Left renal pelvis (tissue), 4 donors: ENCODE measurements at places on chromosomes 6 and 20. TPM values are rescaled to one million over a fixed set of nuclear protein-coding genes. Genes with fewer than 3 reads are reported as not detected.

DNA sequence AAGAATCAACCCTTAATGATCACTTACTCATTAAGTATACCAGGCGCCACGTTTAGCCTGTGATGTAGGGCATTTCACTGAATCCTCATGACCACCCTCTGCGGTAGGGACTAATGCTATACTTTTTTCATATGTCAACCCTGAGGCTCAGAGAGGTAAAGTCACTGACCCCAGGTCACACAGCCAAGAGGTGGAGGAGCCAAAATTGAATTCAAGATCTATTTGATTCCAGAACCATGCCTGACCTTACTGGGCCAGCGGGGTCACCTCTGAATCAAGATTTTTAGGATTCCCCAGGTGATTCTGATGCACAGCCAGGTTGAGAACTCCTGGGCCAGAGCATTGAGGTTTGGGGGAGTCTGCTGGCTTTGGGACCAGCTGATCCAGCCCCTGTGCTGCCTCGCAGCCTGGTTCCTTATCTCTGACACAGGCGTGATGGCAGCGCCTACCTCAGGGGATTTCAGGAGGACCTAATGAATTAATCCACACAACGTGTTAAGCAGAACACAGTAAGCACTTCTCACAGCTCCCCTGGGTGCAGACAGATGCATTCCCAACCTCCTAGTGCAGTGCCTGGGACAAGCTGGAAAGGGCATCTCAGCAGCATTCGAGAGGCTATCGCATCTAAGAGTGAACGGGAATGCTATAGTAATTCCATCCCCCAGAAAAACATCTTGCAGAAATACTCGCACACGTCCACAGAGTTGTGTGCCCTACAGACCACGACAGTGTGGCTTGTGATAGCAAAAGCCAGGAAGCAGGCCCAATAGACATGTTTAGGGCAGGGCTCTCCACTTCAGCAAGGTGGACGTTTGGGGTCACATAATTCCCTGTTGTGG lies 101.4 kb upstream of the PTPN1 start:
- no peak for DNase-seq

PPP1R14C gene
- 0.81 TPM for polyA plus RNA-seq

- no peak for DNase-seq
Observed at GRCh38 chr20:3248167-3248992, 9.4 kb upstream of the SLC4A11 start.

GLP1R gene
- 0.84 TPM for polyA plus RNA-seq

DNA sequence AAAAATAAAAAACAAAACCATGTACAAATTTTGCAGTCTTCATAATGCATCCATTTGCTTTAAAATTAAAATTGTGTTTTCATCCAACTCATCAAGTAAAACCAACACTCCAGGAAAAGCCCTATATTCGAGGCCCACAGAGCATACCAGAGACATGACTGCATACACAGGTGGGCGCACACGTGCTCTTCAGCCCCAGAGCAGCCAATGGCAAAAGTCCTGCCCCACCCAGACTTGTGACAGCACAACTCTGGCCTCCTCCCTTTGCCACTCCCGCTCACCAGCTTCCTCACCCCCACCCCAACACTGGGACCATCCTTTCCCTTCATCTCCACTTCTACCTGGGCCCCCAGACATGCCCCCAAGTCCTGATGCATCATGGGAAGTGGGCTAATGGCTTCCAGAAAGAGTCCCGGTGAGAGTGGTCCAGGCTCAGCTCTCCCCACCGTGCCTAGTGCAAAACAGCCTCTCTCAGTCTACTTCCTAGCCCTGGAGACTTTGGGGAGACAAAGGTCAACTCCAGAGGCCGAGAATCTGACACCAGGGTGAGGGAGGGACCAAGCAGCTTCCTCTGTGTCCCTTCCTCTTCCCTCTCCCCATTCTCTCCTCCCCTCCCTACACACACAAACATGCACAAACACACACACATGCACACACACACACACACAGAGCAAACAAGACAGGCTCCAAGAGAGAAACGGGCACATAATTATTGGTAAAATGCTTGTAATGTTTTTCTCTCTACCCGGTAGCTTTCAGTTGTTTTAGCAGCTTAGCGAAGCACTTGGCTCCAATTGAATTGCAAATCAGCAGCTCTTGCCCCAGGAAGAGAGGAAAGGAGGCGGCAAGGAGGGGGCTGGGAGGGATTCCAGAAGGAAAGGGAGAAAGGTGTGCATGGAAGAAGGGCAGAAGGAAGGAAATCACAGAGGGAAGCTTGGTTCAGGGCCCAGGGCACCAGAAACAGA lies 14.3 kb downstream of the GRM4 start:
- DNase-seq: no peak

TDRD6 gene
- polyA plus RNA-seq: 2.0 TPM

- DNase-seq: no peak
Observed at GRCh38 chr20:1423625-1424106, 30.8 kb upstream of the FKBP1A start.

- DNase-seq: no peak
Observed at GRCh38 chr20:45087814-45088213, 13.1 kb downstream of the KCNS1 start.

GPR63 gene
- polyA plus RNA-seq: 3.4 TPM

GRCh38 chr6:146210406-146211083 lies 181.7 kb downstream of the GRM1 start:
- DNase-seq: no peak
